MCF 10A (cell line): ENCODE measurements at places on chromosomes 11 and 22. TPM values are rescaled to one million over a fixed set of nuclear protein-coding genes. Genes with fewer than 3 reads are reported as not detected.

- no peak for DNase-seq
These were observed 125.5 kb downstream of the KCNQ1 start for GRCh38 chr11:2570211-2570811.

DNA sequence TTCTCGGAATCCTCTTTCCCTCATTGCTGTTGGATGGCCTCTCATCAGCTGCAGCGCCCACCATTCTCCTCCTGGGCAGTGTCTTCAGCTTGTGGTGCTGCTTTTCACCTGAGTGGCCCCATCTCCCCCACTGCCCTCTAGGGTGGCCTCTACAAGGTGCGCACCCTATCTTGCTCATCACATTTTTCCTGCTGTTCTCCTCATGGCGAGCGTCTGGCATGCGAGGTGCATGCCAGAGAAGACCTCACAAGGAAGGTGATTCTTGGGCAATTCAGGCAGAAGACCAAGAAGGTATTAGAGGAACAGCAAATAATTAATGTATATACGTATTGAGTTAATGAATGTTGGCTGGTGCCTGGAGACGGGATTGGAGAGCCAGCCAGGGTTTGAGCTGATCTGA, 3.1 kb downstream of the AP2A2 start:
- no peak for DNase-seq

KCNJ1 gene
- total RNA-seq = not detected in 2 replicates

TEX12 gene
- not detected in 2 replicates for total RNA-seq

SLC25A1 gene
- 41.0 and 53.9 TPM in 2 replicates for total RNA-seq

DNA sequence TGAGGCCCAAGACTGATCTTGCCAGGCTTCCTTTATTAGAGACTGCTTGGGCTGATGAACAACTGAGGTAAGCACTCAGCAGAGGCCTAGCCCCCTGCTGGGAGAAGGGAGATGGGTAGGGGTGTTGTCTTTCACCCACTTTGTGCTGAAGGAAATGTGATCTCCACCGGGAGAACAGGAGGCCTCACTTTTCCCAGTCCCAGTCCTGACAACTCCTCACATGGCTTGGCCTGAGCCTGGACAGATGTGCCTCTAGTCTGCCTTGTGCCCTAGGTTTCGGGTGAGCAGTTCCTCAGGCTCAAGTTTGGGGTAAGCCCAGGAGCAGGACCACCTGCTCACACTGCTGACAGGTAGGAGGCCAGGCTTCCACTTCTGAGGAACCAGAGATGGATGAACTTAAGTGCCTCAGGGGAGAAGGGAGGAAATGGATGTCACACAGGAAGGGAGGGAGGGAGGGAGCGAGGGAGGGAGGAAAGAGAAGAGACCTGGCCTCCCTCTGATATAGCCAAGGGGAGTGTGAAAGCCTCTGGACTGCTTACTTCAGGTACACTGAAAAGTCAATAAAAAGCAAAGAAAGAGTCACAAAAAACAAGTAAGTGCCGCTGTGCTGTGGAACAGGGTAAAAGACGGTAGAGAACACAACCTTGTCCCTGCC, 8.1 kb downstream of the CLPB start:
- DNase-seq = no peak

APOA5 gene
- total RNA-seq = not detected in 2 replicates

DNA sequence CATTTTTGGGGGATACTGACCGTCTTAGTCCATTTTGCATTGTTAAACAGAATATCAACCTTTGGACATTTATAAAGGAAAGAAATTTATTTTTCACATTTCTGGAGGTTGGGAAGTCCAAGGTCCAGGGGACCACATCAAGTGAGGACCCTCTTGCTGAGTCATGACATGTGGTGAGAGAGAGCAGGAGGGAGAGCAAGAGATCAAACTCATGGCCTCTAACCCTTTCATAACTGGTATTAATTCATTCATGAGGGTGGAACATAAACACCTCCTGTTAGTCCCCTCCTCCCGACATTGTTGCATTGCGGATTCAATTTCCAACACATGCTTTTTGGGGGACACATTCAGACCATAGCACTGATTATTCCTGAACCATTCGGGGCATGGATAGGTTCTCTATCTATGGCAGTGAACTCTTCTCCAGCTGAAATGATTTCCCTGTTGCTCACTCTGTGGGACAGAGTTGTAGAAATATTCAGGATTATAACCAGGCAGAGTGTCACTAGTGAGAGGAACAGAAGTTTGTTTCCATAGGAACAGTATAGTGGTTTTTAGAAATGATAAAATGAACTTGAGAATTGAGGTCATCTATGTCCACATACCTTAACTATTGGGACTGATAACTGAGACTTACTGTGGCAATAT, 88.2 kb upstream of the OR9Q1 start:
- DNase-seq = no peak

PGA5 gene
- not detected in 2 replicates for total RNA-seq

DNA sequence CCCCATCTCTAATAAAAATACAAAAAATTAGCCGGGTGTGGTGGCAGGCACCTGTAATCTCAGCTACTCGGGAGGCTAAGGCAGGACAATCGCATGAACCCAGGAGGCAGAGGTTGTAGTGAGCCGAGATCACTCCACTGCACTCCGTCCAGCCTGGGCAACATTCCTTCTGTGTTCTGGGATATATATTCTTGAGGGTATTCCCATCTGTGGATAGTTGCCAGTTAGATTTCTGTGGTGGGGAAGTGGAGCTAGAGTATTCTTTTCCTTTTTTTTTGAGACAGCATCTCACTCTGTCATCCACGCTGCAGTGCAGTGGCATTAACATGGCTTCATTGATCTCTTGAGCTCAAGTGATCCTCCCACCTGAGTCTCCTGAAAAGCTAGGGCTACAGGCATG, 9.1 kb upstream of the ZNF74 start:
- DNase-seq = no peak

DNA sequence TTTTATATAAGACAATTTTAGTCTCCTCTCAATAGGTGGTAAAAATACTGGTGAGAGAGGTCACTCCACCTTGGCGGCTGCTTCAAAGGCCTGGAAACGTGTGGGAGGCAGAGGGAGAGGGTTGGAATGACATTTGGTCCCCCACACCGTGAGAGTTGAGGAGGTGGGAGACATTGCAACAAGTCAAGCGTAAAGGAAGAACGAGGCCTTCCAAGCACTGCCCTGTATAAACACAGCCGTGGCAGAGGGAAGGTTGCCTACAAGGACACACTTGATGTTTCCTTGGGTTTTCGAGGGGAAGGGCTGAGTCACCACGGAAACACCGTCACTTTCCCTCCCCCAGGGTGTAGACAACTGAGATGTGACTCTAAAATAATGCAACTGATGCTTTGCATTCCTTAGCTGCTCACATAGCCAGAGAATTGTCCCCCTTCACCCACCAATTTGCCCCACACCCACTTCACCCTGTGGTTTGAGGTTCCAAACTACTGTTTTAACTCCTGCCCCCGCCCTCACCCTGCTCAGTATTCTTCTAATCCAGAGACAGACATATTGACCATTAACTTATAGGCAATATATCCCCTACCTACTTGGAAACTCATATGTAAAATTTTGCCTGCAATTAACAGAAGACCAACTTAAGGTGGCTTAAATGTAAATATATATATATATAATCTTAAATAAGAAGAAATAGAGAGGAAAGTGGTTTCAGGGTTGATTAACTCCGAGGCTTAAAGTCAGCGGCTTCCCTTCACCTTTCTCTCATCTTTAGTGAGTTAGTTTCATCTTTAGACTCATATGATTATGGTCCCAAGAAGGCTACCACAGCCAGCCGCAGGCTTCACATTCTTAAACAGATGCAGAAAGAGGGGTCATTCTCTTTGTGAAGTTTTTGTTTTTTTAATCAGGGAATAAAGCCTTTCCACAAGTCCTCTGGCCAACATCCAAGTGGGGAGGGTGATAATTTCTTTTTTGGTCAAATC, 54.1 kb upstream of the BDNF start:
- DNase-seq = peak; percentile 69

IGLL1 gene
- total RNA-seq = not detected in 2 replicates

DNA sequence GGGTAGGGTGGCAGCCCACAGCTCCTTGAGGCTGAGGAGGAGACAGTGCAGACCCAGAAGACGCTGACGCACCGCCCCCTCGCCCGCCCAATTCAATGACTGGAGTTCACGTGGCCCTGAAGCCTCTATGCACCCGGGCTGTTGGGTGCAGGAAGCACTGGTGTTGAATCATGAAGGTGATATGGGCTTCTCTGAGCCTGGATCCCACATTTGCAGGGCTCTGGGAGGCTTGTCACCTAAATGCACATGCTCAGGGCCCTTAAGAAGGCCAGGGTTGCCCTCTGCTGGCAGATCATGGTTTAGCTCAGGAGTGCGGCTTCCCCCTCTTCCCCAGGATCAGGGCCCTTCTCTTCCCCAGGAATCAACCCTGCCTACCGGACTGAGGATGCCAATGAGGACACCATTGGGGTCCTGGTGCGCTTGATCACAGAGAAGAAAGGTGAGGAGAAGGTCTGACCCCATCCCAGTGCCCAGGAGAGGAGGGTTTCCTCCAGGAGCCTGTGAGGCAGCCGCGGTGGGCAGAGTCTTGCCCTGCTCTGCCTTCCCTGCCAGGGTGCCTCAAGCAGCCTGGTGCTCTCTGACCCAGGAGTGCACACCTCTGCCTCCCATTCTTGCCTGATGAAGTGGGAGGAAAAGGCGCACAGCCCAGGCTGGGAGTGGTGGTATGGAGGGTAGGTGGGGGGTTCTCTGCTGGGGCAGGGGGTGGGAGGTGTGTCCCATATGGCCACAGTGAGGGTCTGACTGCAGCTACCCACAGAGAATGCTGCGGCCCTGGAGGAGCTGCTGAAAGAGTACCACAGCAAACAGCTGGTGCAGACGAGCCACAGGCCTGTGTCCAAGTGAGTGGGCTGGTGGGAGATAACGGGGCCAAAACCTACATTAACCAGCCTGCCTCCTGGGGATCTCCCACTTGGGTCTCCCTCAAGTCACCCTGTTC, 17.5 kb downstream of the RELT start:
- DNase-seq = peak; percentile 78

- DNase-seq = no peak
These were observed 28.6 kb downstream of the GNAZ start for GRCh38 chr22:23098718-23099530.

- no peak for DNase-seq
These were observed 97.3 kb downstream of the COMMD9 start for GRCh38 chr11:36191941-36192340.

DNA sequence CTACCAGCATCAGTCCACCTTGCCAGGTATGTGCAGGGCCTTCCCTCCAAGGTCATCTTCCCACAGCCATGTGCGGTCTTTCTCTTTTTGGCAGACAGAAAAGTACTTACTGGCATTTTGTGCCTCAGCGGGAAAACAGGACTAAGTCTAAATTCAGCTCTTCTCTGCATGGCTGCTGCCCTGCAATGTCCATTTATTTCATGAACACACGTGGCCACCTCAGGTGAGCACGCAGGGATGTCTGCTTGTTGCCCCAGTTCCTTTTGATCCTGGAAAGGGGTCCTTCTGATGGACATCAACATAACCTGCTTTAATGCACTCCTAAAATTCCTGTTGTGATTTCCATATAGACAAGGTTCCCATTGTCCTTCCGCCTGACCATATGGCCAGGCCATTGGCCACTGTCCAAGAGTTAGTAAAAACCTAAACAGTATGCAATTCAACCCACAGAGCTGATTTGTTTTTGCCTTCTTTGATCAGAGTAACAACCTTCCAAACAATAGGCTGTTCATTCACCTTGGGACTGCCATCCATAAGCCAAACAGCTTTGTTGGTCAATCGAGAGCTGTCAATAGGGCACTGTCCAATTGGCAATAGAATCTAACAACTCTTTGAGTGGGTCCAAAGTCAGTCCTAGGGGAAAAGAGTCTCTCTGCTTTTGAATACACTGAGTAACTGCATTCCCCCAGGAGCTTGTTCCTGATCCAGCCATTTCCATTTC, 5.9 kb downstream of the TREH start:
- no peak for DNase-seq

GRCh38 chr22:23715806-23716375, 25.1 kb downstream of the RGL4 start:
- DNase-seq = no peak

DNA sequence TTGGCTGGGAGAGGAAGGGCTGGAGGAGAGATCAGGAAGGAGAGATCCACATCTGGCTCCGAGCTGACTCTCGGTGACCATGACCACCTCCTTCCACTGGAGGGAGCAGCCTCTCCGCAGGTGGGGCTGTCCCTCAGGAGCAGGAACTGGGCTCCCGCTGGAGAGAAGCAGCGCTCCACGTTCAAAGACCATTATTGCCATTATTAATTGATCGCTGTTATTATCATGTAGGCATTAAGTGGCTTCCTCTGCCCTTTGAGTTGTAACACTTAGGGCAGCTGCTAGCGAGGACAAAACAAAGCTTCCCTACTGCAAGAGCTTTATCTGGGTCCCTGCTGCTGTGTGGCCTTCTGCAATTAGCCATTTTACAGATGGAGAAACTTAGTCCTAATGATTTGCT, 251.9 kb downstream of the ST3GAL4 start:
- peak; percentile 65 for DNase-seq

DNA sequence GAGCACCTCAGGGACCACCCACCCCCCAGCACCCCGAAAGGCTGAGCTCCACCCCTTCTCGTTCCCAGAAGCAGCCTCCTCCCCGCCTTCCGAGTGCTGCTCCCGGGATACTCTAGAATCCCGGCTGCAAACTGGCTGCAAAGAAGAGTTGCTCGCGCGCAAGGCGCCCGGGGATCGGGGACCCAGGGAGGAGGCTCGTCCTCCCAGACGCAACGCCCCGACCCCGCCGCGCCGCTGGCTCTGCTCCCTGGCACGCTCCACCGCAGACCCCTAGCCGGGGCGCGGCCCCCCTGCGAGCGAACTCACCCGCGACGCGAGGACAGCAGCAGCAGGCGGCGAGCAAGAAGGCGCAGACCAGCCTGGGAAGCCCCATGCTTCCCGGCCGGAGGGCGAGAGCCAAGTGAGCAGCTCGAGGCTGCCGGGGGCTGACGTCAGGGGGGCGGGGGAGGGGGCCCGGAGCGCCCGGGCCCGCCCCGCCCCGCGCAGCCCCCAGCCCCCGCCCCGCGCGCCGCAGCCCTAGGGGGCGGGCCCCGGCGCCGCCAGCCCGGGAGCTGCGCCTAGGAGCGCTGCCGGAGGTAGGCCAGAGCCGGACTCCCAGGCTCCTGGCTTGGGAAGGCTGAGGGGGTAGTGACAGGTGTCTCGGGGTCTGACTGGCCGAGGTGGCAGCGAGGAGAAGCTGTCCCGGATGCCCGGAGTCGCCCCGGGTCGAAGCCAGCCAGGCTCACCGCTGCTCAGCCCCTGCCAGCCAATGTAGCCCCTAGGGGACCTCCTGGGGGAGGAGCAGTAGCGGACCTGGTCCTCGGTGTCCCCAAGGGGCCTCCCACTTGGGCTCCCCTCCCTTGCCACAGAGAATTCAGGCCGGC, at the start of gene MCAM:
MCAM (minus strand) TSS at position 402 of the 863 bp plus-strand sequence; CDS start at position 373, 29 bp downstream.
- no peak for DNase-seq

TBX1 gene
- total RNA-seq = not detected in 2 replicates

GRCh38 chr11:69945157-69945556, 125.9 kb upstream of the FGF3 start:
- no peak for DNase-seq
